Activated T-helper 2 cell treated with anti-CD3 and anti-CD28 coated beads, Interferon-gamma antibody, Interleukin-2, Interleukin-4, amounts not matched to agents 10 μg/mL and 5 μg/mL and 100 μg/mL, durations not matched to agents 14 hours and 24 hours and 36 hours (primary cell): ENCODE measurements at places on chromosomes 2 and 18. TPM values are rescaled to one million over a fixed set of nuclear protein-coding genes. Genes with fewer than 3 reads are reported as not detected.

PLCD4 gene
- 0.18 and 0.23 TPM in 2 replicates for total RNA-seq

LNPK gene
- 50.3 and 51.9 TPM in 2 replicates for total RNA-seq

CYP1B1 gene
- 8.6 and 10.9 TPM in 2 replicates for total RNA-seq

NAT8 gene
- not detected in 2 replicates for total RNA-seq

ASXL2 gene
- total RNA-seq, result 76.7 and 80.7 TPM in 2 replicates

ZEB2 gene
- total RNA-seq, result 50.9 and 53.2 TPM in 2 replicates

ZC3H6 gene
- 8.0 and 8.2 TPM in 2 replicates for total RNA-seq

SP140 gene
- total RNA-seq, result 316 and 317 TPM in 2 replicates

SLC35F5 gene
- 39.6 and 41.8 TPM in 2 replicates for total RNA-seq

GRCh38 chr2:74542978-74543377 is 10.8 kb downstream of the LOXL3 start:
- DNase-seq, result no peak

GRCh38 chr2:102238039-102238756 is 51.4 kb downstream of the IL1RL2 start:
- DNase-seq, result no peak

DNA sequence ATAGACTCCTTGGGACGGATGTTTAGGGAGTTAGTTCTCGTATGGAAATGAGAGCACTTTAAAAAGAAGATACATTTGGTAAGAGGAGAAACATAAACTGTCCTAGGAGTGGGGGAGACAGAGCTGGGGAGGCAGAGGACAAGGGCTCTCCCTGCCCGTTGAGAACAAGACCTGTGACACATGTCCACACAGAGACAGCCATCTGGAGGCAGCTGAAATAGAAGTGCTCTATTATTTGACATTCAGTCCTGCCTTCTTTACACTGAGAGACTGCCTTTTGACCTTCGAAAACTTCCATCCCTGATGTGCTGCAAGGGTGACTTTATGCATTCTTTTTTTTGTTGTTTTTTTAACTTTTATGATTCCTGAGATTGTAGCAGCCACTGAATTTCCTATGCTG is 150.1 kb downstream of the UXS1 start:
- no peak for DNase-seq

DNA sequence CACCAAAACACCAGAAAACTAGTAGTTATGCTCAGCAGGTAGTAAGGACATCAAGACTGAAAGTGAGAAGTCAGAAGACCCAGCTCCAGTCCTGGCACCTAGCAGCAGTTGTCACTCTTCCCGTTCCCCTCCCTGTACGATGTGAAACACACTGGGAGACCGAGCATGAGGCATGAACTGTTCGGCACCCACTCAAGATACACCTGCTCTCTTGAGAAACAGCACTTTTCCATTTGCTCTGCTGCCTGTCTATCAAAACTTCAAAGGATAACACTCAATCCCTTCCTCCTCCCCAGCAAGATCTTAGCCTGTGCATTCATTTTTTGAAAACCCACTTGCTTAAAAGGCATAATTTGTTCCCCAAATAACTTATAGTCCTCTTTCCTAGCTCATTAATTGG is 123.9 kb downstream of the PLEKHM3 start:
- DNase-seq, result no peak

- DNase-seq, result no peak
Observed at GRCh38 chr2:113846429-113846828, 43.5 kb upstream of the ACTR3 start.

DNA sequence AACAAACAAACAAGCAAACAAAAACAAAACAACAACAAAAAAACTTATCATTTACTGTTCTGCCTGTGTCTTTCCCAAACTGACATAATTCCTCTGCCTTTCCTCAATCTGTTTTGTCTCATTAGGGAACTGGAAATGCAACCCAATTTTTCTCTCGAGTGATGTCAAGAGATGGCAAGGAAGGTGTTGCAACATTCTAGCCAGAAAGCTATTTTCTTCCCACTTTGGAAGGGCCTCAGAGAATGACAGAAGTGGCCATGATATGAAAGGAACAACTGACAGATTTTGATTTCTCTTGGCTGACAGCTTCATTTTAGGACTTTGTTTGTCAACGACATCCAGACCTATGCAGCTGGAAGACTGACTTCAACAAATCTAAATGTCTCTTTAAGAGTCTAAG is 24.7 kb downstream of the RND3 start:
- DNase-seq, result no peak

DNA sequence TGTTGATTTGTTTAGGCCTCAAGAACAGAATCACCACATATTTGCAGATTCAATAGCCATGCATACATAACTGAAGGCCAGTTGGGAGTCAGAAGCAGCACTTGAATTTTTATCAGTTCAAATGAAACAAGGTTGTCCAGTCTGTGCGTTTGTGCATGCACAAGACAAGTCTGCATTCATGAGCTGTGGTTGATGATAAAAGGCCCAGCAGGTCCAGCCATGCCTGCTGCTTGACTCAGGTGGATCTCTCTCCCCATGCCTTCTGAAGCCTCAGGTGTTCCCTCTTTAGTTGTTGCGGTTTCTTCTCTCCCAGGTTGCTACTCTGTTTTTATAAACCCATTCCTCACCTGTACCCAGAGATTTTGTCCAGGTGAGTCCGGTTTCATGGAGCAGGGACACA is 124.5 kb downstream of the CCDC102B start:
- DNase-seq, result no peak

DNA sequence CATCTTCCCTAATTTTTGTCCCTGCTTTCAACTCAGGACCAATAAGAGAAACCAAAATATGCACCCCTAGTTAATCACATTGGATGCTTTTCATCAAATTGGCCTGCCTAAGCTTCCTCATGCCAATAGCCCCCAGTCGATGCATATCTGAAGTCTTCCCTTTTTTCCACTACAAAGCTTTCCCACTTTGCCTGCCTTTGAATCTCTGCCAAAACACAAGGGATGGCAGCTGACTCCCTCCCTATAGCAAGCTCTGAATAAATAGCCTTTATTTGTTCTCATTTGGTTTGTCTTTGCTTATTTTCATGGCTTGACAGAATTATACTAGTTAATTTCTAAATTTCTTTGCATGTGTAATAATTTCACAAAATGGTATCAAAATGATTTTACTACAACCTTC is 621.2 kb downstream of the MBD2 start:
- DNase-seq, result no peak

GRCh38 chr2:127597046-127597983 is 48.6 kb upstream of the GPR17 start:
- DNase-seq, result no peak

DNA sequence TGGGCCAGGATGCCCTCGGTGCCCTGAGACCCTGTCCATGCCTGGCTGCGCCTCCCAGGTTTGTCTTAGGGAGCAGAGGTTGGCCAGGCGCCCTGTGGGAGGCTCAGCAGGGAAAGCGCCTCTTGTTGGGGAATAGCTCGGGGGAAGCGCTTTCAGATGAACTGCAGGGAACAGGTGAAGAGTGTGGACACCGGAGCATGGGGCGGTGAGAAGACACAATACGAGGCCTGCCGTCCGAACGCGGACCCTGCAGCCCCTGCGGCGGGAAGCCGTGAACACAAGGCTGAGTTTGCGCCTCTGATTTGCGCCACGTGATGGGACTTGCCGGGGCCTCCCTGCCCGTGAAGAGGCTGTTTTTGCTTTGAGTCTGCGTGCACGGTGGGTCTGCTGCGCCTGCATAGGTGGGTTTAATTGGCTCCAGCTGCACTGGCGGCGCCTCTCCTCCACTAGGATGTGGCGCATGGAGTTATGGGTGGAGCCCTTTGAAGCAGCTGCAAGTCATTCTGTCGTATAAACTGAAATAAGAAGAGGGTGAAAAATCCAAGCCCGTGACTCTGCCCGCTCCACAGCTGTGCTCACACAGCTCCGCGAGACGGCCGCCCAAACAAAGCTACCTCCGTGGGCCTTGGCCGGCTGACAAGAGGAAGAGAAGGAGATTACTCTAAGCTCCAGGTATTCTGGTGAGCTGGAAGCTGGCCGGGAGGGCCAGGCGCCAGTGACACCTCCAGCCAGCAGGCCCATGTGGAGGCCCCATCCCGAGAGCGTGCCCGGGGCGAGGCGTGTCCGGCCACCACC is 103.5 kb upstream of the CTDP1 start:
- DNase-seq, result no peak

GRCh38 chr18:69537183-69537582 is 136.5 kb downstream of the DOK6 start:
- no peak for DNase-seq

GRCh38 chr2:119352357-119352756 is 14.3 kb downstream of the C2orf76 start:
- no peak for DNase-seq

- DNase-seq, result no peak
Observed at GRCh38 chr18:70422391-70422965, 133.6 kb downstream of the SOCS6 start.

DNA sequence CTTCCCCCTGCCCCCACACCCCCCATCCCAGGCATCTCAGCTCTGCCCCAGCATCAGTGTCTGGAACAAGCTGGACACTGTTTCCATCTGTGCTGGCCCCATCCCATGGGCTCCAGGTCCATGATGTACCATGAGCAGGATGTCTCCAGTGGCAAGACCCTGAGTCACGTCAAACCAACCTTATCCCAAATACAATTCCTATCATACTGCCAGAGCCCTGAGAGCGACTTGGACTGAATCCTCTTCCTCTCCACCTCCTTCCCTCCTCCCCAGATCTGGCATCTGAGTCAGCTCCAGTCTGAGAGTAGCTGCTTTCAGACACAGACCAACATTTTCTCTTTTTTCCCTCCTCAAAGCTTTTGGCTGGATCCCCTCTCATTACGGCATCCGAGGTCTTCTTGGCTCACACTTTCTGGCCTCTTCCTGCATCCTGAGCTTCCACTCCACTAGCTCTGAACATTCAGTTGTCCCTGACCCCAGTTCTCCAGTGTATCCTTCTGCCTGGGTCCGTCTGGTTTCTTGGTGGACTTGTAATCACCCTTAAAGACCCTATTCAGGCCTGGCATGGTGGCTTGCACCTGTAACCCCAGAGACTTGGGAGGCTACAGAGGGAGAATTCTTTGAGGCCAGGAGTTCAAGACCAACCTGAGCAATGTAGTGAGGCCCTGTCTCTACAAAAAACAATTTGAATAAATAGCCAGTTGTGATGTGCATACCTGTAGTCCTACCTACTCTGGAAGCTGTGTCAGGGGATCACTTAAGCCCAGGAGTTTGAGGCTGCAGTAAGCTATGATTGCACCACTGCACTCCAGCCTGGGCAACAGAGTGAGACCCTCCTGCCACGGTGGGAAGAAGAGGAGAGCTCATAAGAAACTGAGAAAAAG is 68.3 kb downstream of the ACKR3 start:
- no peak for DNase-seq

DNA sequence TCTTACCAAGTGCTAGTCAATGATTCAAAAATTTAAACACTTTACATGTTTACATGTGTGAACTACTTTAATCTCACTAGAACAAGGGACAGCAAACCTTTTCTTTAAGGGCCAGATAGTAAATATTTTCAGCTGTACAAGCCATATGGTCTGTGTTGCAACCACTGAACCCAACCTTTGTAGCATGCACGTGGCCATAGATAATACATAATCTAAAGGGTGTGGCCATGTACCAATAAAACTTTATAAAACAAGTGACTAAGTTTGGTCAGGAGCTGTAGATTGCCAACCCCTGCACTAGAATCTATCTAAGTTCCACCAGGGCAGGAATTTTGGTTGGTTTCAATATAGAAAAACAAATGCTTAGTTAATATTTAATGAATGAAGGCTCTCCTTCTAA is 18.4 kb upstream of the SPRED2 start:
- DNase-seq, result no peak

DNA sequence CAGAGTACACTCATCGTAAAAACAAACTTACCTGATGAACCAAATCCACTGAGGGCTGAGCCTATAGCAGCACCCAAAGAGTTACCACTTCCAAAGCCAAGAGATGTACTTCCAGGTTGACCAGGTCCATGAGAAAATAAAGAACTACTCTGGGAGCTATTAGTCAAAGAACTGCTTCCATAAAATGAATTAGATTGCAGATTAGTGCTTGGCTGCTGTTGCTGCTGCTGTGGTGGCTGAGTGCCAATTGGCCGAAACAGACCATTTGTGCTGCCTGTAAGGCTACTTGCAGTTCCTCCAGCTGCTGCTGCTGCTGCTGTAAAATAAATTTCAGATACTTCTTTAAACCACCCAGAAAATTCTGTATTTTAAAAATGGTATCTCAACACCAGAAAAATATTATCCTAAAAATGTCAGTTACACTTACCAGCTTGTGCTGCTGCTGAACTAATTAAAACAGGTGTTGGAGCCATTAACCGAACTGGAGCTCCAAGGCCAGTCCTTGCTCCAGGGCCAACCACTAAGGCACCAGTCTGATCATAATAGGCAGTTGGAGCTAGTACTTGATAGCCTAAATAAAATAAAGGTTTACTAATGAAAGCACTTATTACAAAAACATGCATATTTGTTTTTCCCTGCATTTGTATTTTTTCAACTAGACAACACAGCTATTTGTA is 58.1 kb upstream of the SDC1 start:
- DNase-seq, result no peak

DNA sequence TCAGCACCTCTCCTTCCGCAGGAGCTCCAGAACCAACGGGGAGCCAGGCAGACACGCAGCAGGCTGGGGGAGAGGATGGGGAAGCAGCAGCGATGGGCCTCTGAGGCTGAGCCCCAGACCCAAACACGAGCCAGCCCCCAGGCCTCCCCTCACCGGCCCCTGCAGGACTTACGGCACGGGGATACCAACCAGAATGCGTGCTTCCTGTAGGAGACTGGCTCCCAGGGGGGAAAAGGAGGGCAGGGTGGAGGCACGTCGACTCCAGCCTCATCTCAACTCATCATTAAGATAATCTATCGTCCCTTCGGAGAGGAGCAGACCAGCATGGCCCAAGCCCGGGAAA is 495.1 kb upstream of the MYT1L start:
- no peak for DNase-seq

DNA sequence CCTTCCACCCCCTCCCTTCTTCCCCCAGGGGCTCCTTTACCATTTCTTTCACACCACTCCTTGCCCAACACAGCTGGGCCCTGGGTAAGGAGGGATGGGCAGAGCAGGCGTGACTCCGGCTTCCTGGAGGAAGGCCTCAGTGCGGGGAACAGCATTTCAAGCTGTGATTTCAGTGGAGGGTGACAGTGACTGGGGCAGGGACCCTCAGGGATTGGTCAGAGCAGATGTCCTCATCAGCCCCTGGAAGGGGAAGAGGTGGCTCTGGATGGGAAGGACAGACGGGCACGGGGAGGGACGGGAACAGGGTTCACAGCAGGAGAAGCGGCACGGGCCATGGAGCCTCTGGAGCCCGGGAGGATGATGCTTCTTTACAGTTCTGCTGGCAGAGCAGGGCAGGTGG is 130.8 kb upstream of the TWIST2 start:
- no peak for DNase-seq

DNA sequence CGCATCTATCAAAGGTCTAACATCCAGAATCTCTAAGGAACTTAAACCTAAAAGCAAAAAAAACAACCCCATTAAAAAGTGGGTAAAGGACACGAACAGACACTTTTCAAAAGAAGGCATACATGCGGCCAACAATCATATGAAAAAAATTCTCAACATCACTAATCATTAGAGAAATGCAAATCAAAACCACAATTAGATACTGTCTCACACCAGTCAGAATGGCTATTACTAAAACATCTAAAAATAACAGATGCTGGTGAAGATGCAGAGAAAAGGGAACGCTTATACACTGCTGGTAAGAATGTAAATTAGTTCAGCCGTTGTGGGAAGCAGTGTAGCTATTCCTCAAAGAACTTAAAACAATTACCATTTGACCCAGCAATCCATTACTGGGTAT is 38.0 kb downstream of the PPP3R1 start:
- DNase-seq, result no peak

GRCh38 chr2:211033765-211034164 is 477.4 kb downstream of the CPS1 start:
- DNase-seq, result no peak

- no peak for DNase-seq
Observed at GRCh38 chr2:171216631-171217030, 55.9 kb upstream of the TLK1 start.
